ENCODE measurements at places on chromosomes 1 and 21.

DNA sequence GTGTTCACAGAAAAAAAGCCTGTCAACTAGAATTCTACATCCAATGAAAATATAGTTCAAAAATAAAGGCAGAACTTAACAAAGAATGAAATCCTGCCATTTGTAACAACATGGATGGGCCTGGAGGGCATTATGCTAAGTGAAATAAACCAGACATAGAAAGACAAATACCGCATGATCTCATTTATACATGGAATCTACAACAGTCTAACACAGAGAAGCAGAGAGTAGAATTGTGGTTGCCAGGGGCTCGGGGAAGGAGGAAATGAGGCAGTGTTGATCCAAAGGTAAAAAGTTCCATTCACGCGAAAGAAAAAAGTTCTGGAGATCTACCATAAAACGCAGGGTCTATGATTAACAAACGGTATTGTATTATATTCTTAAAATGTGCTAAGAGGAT lies 282.6 kb downstream of the MRPL39 start:
- DNase-seq, result no peak

DNA sequence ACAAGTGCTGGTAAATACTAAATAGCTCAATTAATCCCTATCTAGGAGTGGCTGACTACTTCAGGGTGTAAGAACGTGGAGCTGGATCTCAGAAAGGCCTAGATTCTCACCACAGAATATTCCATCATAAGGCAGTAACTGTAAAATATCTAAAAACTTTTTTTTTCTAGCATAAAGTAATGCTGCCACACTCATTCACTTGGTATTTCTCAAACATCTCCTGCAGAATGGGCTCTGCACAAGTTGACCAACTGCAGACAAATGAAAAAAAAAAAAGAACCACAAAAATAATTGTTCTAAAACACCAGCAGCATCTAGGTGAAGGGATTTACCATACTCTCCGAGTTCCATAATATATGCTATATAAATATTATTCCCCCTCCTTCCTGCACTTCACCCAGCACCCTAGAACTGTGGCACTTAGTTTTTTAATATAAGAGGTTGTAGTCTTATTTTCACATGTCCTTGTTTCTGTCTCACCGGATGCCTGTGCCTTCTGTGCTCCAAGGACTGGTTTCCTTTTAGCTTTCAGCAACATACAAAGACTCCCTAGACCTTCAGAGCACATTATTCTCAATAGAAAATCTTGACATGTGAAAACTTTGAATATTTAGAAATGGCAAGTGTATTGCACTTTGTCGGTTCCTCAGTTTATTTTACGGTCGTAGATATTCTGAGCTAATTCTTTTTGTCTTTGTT lies 8.9 kb downstream of the VSIG8 start:
- DNase-seq, result no peak

DNA sequence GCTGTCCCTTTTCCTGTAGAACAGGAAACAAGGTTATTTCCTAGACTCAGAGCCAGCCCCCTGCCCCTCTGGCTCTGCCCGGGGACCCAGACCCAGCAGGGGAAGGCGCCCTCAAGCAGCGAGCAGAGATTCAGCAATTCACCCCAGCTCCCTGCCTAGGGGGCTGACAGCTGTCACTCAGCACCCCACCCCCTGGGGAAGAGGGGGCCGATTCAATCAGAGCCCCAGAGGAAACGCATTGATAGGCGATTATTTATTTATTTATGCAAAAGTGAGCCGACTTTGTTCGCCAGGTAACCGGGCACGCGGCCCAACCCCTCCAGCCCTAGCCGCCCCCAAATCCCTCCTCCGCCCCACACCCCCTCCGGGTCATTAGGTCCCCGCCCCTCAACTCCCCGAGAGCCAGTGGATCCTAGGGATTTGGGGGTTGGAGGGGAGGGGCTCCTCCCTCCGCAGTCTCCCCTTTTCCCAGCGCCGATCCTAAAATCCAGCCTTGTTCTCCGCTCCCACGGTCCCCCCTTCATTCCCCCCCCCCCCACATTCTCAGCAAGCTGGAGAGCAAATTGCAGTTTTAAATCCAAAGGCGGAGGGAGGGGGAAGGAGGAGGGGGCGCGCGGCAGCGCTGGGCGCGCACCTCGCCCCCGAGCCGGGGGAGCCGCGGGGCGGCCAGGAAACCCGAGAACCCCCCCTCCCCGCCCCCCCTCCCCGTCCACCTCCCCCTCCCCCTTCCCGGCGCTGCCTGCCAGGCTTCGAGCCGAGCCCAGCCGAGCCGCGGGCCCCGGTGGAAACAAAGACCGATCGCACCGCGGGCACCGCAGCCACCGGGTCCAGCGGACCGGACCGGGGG lies 1.3 kb downstream of the AHDC1 start:
- peak; percentile 69 for DNase-seq

GRCh38 chr1:66725885-66726665 lies 26.2 kb upstream of the DYNLT5 start:
- peak; percentile 49 for DNase-seq

- no peak for DNase-seq
These were observed at the start of gene HTR6 for GRCh38 chr1:19664453-19665185. Gene HTR6, plus strand, starts transcription at chr1:19664875. Its CDS starts 879 bp downstream, at chr1:19665754.

- DNase-seq, result no peak
These were observed 145.4 kb upstream of the HP1BP3 start for GRCh38 chr1:20932437-20932977.

DNA sequence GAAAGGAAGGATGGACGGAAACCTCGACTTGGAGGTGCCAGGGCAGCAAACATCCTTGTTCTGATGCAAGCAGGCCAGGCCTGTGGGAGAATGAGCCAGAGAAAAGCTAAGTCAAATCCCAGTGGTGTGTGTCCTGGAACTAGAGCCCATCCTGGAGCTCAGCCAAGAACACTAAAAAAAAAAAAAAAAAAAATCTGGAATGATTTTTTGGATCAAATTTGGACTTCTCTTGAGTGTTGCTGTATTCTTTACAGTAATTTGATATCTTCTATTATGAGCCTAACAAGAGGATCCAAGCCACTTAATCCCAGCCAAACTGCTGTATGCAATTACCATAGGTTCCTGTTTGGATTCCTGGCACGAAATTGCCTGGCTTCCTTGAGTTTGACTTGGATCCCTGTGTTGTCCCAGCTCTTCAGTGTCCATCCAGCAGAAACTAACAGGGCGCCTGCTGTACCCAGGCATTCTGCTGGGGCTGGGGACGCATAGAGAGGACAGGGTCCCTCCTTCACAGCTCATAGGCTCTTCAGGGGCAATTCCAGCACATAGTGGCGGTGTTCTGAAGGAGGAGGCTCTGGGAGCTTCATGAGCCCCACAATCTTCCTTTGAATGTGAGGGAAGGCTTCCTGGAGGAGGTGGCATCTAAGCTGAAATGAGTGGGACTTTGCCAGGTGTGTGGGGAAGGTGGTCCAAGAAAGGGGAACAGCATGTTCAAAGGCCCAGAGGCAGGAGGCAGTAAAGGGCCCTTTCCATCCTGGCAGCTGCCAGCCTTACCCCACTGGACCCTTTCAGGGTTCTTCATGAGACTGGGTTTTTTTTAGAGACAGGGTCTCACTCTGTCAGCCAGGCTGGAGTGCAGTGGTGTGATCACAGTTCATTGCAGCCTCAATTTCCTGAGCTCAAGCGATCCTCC lies 24.7 kb downstream of the EPHX1 start:
- DNase-seq, result no peak

DNA sequence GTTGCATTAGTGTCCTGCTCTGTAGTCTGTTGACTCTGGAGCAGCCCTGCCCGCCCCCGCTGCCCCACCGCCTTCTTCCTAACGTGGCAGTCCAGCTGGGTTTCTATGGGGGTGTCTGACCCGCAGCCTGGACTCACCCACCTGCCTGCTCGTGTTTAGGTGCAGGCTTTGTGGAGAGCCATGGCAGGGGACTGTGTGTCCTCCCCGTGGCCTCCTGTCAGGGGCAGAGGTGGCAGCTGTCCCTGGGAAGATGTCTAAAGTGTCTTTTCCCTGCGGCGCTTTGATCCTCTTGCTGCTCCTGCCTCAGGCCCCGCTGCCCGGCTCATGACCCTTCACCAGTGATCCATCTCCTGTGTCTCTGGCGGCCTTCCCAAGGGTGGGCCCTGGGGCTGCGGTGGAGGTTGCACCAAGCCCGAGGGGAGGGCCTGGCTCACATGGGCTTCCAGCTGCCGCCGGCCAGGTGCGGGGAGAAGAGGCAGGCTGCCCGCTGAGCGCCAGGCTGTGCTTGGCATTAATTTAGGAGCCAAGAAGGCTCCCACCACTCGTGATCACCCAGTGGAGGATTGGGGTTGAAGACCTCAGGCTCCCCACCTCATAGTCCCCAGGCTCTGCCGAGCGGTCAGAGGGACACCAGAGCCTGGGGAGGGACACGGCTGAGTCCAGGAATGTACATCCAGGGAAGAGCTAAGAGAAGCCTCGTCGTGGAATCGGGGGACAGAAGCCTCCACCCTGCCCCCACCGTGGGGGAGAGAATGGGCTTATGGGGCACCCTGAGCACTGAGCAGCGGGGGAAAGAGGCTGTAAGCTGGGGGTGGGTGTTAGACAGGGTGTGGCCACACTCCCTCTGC lies 44.1 kb downstream of the COL18A1 start:
- DNase-seq, result no peak

- DNase-seq, result no peak
These were observed 112.3 kb upstream of the NFIA start for GRCh38 chr1:60969971-60970509.

DNA sequence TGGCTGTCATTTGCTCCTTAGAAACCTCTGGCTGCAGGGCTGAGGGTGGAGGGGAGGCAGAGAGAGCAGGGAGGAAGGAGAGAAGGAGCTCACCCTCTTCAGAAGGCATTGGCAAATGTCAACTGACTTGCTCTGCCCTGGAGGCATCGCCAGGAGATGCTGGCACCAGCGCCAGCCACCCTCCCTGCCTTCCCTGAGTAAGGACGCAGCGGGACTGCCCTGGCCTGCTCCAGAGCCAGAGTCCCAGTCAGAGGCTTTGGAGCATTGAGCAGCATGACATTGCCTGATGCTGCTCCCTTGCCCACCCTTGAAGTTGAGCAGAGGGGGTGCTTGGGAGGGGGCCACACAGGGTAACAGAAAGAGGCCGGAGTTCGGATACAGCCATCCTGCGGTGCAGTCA lies 62.3 kb downstream of the DISP3 start:
- DNase-seq, result no peak

GRCh38 chr1:112723511-112723839 lies 8.3 kb upstream of the PPM1J start:
- no peak for DNase-seq

DNA sequence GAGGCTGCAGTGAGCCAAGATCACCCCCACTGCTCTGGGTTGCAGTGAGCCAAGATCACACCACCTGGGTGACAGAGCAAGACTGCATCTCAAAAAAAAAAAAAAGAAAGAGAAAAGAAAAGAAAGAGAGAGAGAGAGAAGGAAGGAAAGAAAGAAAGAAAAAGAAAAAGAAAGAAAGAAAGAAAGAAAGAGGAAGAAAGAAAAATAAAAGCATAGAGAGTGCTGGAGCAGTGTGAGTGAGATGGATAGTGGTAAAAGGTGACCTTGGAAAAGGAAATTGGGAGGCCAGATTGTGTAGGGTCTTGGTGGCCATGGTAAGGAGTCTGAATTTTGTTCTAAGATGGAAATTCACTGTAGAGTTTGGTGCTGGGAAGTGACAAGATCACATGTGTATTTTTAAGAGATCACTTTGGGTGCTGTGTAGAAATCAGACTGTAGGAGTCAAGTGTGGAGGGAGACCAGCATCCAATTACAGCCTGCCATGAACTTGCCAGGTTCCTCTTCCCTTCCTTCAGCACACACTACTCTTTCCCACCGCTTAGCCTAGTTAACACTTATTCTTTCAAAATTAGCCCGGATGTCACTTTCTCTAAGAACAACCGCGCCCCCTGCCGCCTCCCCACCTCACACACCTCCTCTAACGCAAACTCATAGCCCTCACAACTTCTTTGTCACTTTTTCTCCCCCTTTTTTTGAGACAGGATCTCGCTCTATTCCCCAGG lies 17.9 kb downstream of the MTX1 start:
- DNase-seq, result peak; percentile 66

- peak; percentile 87 for DNase-seq
These were observed 55.4 kb upstream of the LPGAT1 start for GRCh38 chr1:211885747-211886522.

GRCh38 chr1:28395181-28395580 lies 25.6 kb downstream of the PHACTR4 start:
- no peak for DNase-seq

- DNase-seq, result no peak
These were observed 65.6 kb upstream of the GRHL3 start for GRCh38 chr1:24253571-24253970.

- DNase-seq, result peak; percentile 88
These were observed 17.3 kb downstream of the CRYBG2 start for GRCh38 chr1:26336477-26337205.

- DNase-seq, result no peak
These were observed 865 bp downstream of the ATP5IF1 start for GRCh38 chr1:28236656-28237322.

DNA sequence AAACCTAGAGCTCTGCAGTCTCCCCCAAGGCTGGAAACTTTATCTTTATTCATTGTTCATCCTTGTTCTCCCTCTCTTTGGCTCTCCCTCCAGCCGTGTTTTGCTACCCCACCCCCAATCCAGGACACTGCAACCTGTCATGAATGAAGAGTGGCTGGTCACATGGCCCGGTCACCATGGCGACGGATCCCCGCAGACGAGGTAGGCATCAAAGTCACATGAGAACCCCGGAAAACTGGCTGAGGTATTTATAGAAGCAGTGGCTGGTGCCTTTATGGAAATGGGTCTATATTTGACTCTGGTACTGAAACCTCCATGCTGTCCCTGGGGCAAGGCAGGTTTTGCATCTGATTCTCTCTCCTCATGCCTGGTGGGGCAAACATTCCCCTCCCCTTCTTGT lies 13.4 kb upstream of the SLC6A17 start:
- DNase-seq, result no peak

- no peak for DNase-seq
These were observed 251.6 kb upstream of the CSF3R start for GRCh38 chr1:36734356-36734755.

- DNase-seq, result no peak
These were observed 33.2 kb downstream of the SSBP3 start for GRCh38 chr1:54372978-54373377.

GRCh38 chr1:205849619-205850355 lies at the start of gene PM20D1:
Gene PM20D1, minus strand, starts transcription at chr1:205850132. Its CDS starts 60 bp downstream, at chr1:205850072.
- no peak for DNase-seq

DNA sequence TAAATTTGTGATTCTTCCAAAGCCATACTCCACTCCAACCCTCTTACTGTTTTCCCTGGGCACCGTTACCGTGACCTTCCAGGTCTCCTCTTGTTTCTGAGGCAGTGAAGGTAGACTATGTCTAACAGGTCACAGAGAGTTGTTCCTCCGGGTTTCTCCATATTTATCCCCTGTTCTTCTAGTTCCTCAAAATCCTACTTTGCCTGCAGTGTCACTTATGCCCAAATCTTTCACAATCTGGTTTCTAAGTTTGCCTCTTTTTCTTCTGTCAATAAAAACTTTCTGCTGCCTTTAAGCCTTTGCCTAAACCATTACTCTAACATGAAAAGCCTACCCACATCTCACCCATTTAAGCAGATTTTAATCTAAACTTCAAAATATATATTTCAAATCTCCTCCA lies 87.7 kb downstream of the C4BPA start:
- no peak for DNase-seq

DNA sequence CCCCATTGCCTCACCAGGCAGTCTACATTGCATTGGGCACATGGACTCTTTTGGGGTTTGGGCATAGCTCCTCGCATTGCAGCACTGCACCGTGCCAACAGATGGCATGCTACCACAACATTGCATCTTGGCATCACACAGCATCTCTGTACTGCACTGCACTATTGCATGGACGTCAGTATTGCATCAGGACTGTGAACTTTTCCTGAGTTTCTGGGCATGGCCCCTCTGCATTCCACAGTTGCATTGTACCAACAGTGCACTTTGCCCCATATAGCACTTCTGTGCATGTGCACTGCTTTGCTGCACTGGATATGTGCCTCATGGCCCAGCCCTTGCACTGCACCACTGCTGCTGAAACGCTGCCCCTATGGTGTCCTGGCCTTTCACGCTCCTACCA lies 9.6 kb downstream of the PTPRU start:
- DNase-seq, result no peak
